ENCODE measurements at places on chromosomes 11 and 22.
A peak's percentile ranks its signal among the peaks of the same experiment; 100 is the strongest.

DNA sequence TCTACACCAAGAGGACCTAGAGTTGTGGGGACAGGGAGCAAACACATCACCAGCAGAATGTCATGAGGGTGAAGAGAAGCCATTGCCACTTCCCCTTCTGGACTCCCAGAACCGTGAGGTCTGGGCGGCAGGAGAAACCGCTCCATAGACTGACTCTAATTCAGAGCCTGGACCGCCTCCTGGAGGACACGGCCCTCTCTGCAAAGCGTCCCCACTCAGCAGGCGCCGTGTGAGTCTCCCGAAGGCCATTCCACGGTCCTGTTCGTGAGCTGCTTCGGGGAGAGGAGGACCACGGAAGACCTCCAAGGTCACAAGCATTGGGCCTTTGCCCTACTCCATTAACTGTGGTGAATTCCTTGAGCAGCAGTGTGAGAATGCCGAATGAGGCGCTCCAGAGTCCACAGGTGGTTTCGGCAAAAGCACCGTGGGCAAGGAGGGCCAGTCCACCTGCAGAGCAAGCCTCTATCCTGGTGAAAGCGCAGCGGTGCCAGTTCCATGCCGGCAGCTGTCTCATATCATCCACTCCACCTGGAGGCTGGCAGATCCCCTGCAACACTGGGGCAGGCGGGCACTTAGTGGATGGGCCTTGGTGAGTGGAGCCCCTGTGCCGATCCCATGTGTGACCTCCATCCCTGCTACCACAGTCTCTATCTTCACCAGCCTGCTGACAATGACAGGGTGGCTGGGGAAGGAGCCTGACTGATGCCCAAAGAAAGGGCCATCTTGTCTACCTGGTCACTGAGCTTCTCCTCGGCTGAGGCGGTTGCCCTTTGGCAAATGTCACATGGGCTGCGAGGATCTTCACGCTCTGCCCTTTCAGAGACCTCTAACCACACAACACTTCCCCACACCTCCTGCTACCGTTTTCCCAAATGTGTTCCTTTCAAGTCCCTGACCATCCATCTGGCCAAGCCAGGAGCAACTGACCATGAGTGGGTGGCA is 7.5 kb downstream of the C11orf21 start:
- no peak for DNase-seq

GRCh38 chr11:33898957-33899356 is 7.1 kb upstream of the LMO2 start:
- no peak for DNase-seq

DNA sequence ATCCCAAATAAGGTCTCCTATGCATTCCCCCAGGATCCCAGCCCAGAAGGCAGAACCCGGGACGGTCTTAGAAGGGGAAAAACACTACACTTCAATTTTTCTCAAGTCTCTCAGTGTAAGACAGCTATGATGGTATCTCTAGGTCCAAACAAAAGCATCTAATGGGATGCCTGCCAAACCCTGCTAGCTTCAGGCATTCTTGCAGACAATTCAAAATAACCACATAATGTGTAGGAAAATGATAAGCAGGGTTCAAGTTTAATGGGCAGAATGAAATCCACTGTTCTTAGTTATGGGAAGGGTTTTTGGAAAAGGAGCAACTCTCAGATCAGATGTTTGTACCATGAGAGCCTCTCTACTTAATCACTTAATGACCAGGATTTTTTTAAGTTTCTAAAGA is 119.8 kb upstream of the ANO1 start:
- DNase-seq: no peak

GRCh38 chr11:2302896-2303626 is 1.2 kb downstream of the TSPAN32 start:
- no peak for DNase-seq

- no peak for DNase-seq
Measured at GRCh38 chr22:27137871-27138337, 480.5 kb downstream of the MIAT start.

DNA sequence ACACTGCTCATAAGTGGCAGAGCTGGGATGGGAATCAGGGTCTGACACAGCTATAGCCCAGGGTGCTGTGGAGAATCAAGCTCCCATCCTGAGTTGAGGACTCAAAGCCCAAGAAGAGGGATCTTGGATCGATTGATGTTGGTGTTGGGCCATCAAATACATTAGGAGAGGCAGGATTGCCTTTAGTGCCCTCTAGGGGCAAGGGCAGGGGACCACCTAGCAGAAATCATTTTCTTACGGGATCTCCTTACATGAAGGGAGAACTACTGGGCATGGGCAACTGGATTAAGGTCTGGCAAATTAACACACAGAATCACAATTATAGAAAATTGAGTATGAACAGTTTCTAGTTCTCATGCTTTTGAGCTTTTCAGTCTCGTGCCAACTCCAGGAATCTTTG is 24.9 kb upstream of the EMSY start:
- DNase-seq: peak; percentile 10

DNA sequence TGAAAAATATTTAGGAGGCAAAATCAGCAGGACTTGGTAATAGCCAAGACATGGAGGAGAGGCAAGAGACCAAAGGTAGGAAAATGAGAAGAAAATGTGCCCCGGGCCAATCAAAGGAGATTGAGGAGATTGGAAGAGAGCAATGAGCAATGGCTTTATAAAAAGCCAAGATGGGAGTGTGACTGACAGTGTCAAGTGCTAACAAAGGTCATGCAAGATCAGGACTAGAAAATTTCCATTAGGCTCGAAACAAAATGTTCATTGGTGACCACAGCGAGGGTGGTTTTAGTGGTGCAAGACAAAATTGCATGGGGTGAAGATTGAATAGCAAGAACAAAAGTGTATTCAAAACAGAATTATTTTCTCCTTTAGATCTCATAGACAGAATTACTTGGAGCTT is 45.2 kb upstream of the TBCEL start:
- no peak for DNase-seq

DNA sequence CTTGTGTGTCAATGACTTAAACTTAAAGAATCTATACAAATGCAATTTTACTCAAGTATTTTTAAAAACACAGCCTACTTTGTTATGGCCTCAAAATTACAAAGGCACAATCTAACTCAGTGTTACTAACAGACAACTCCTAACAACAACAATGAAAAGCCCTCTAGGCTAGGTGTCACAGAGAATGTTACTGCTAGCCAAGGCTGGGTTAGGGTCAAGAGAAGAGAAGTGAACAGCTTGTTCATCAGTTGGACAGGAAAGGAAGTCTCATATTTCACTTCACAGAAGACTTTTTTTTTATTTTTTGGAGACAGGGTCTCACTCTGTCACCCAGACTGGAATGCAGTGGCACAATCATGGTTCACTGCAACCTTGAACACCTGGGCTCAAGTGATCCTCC is 26.0 kb downstream of the CLDN25 start:
- DNase-seq: no peak

DNA sequence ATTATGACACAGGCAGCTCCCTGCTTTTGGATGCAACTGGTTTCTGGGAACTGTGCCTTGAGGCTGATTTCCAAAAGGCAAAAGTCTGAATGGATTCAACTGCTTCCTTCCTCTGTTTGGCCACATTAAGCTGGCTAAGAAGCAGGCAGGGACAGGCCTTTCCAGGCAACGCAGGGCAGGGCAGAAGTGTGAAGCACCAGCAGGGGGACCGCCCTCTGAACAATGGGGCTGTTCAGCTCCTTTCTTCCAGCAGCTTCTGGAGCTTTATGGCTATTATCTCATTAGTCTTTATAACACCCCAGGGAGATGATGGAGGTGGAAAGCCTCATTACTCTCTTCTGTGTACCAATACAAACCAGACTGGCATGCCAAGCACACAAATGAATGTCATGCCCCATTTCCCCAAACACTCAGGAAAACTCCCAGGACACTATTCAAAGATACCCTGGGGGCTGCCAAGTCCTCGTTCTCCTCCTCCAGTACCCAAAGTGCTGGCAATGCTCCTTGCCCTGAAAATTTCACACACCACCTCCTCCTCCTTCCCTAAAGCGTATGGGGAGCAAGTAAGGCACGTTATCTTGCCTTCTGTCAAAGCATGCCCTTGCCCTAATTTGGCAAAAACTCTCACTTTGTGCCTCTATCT is 21.3 kb downstream of the MORC2 start:
- DNase-seq: no peak

DNA sequence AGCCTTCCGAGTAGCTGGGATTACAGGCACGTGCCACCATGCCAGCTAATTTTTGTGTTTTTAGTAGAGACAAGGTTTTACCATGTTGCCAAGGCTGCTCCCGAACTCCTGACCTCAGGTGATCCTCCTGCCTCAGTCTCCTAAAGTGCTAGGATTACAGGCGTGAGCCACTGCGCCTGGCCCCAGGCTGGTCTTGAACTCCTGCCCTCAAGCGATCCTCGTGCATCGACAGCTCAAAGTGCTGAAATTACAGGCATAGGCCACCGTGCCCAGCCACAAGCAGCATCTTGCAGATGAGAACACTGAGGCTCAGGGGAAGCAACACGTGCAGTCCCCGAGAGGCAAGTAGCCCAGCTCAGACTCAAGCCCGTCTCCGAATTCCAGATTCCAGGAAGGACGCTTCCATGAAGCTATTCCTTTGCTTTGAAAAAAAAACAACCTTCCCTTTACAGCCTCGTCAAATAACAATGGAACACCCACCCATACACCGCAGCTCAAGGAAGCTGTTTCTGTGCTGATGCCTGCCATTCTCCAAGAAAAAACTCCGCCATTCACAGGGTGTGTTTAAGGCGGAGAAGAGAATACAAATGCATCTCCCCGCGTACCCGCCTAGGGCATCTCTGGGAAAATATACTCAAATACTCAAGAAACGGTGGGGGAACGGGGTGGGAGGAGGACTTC is 34.5 kb upstream of the PDGFB start:
- DNase-seq: no peak

DNA sequence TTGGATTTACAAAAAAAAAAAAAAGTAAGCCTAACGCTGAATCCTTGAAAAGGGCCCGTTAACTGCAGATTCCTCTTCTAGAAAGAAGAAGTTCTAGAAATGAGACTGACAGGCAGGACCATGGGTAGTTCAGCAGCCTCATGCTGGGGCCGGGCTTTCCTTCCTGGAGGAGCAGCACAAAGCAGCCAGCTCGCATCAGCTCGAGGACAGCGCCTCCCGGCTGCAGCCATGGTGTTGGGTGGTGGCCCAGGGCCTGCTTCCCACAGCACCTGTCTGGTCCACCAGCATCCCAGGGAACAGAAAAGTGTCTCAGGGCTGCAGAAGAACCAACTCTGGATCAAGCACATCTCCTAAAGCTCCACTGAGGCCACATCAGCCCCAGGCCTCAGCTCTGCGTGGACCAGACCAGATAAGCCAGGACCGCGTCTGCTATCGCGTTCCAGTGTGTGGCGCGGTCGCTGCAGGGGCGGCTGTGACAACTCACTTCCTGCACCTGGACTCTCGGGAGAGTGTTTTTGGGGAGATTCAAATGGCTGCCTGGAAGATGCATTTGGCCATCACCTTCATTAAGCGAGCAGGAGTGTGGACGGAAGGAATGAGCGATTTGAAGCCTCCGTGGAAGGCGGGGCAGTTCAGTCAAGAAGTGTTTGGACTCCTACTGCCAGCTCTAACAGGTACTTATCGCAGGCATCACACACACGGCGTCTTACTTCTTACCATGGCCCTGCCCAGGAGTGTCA is 53.5 kb downstream of the MYH9 start:
- DNase-seq: no peak

DNA sequence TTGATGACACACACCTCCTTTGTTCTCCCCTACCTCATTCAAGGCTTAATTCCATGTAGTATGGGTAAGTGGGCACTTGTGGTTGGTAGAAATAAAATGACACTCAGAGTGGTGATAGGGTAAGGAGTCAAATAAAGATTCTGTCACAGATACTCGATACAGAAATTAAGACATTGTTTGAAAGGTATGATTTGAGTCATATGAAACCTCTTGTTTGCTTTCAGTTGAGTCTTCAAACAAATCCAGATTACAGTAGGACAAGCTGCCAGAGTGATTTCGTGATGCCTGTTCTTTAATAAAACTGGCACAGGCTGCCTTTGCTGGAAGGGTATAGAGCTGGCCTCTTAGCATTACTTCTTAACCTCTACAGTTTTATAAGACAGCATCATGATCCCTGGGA is 182.4 kb downstream of the SPON1 start:
- no peak for DNase-seq

GRCh38 chr11:91906871-91907624 is 317.6 kb upstream of the FAT3 start:
- no peak for DNase-seq

- no peak for DNase-seq
Measured at GRCh38 chr11:120219232-120219937, 8.6 kb downstream of the OAF start.

GRCh38 chr11:73461335-73461840 is 85.2 kb downstream of the RELT start:
- no peak for DNase-seq

DNA sequence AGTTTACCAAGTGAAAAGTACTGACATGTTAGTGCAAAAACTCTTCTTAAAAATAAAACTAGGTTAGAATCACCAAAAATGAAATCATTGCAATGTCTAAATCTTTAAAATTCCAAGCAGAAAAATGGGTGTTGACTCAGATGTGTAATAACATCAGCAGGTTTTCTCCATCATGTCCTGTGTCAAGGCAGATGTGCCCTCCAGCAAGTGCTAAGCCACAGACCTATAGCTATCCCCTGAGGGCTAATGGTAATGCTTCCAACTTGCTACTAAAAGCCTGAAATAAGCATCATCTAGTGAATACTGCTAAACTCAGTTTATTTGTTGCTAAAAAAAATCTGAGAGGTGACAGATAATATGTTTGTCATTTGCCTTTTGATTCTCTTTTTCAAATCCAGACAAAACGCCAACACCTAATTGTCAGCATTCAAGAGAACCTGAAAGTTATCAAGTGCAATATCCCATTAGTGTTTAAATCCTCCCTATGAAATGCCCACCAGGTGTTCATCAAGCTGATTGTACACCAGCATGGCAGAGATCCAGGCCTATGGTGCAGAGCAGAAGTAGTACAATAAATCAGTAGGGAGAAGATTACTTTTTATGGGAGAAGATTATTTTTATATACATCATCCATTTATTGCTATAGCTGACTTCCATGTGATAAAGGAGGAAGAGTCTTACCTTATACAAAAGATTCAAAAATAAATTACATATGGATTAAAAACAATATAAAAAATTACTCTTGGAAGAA is 55.1 kb upstream of the SYT9 start:
- no peak for DNase-seq

DNA sequence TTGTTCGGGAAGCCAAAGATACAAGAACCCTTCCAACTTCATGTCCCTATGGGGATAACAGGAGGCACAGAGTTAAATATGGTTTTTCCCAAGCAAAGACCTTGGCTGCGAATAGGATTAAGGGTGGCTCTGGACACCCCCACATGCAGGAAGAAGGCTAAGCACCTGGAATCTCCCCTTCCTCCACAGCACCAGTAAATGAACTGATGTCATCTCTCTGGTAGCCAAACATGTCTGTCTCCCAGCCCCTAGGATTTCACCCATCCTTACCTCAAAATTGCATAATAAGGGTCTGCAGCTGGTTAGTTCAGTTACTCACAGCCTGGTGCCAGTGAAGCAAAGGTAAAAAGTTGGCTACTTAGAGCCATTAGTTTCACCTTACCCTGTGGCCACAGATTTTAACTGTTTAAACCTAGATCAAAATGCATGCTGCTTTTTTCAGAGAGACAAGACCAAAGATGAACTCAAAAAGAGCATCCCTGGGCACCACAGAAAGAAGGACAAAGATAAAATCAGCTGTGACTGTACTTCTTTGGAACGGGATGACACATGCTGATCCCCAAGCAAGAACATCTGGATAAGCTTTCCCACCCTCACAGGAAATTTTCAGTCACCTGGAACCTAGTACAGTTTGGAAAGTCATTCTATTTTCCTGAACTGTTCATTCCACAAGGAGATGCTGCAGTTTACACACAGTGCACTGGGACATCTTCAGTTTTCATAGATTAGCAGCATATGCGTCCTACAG is 77.2 kb upstream of the AKIP1 start:
- DNase-seq: no peak

- DNase-seq: no peak
Measured at GRCh38 chr22:24845041-24845898, 39.3 kb downstream of the SGSM1 start.

Data from CD4-positive, alpha-beta T cell treated with Interleukin-1 beta for 1 hour (primary cell).